ENCODE measurements at places on chromosomes 5 and 9. TPM values are rescaled to one million over a fixed set of nuclear protein-coding genes. Genes with fewer than 3 reads are reported as not detected.

The SLC22A4 gene
- total RNA-seq: 0.71 TPM

The RASGEF1C gene
- not detected for total RNA-seq

The LRRC19 gene
- total RNA-seq: not detected

The IL31RA gene
- 0.93 TPM for total RNA-seq

The SMIM27 gene
- 1.6 TPM for total RNA-seq

The NUTM2F gene
- not detected for total RNA-seq

The SYNPO gene
- total RNA-seq: 1.4 TPM

The RACK1 gene
- total RNA-seq: 5,913 TPM

The CCDC180 gene
- under 0.01 TPM for total RNA-seq

The PTGES gene
- 11.0 TPM for total RNA-seq

The SPATA31D4 gene
- not detected for total RNA-seq

The SV2C gene
- total RNA-seq: under 0.01 TPM

The DNM1 gene
- total RNA-seq: 2.6 TPM

The SMC2 gene
- 8.0 TPM for total RNA-seq

The NCS1 gene
- total RNA-seq: 24.6 TPM

The LYRM7 gene
- 13.3 TPM for total RNA-seq

The SCGB3A2 gene
- not detected for total RNA-seq

The FOXD1 gene
- total RNA-seq: 13.0 TPM

The FCHSD1 gene
- total RNA-seq: 11.3 TPM

The HTR1A gene
- total RNA-seq: not detected

The SLC36A3 gene
- total RNA-seq: not detected

The GGTA1 gene
- under 0.01 TPM for total RNA-seq
